ENCODE measurements at places on chromosomes 1 and 21. TPM values are rescaled to one million over a fixed set of nuclear protein-coding genes. Genes with fewer than 3 reads are reported as not detected.

The PLA2G2E gene
- not detected for total RNA-seq

The TRIM33 gene
- total RNA-seq, result 54.3 TPM

DNA sequence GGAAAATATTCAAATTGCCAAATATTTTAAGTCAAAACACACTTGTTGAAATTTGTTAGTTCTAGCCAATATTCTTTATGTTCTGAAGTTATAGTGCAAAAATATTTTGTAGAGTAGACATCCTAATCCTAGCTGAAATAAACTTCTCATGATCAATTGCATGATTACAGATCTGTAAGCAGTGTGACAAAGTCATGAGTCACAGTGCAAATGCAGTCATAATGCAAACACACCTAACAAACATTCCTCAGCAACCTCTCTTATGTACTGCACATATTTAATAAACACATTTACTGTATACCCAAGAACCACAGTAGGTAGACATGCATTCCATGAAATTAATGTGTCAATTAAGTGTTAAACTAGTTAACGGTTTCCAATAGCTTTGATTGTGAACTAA lies 1857.4 kb downstream of the NCAM2 start:
- no peak overlapping the region for H3K4me3 ChIP-seq
- H3K36me3 ChIP-seq, result no peaks in the 10 kb centered on the region
- no peak overlapping the region for H3K27ac ChIP-seq

DNA sequence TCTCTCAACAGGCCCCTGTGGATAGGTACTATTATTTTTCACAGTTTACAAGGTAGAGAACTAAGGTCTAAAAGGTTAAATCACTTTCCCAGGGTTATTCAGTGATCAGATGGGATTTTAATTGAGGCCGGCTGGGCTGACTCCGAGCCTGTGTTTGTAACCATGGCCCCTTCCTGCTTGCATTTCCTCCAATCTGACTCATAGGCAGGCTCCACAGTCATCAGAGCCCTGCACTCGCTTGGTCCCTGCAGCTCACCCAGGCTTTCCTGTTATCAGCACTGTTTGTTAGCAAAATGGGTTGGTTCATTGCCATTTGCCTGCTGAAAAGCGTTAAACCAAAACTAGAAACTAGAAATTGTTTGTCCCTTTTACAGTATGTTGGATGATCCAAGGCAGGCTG lies 41.4 kb upstream of the LMX1A start:
- H3K27me3 ChIP-seq, result peaks cover 4% of the 10 kb centered on the region
- H3K4me1 ChIP-seq, result peaks cover 12% of the 10 kb centered on the region
- no peak overlapping the region for H3K27ac ChIP-seq
- DNase-seq, result no peak

- H3K36me3 ChIP-seq, result peaks cover 5% of the 10 kb centered on the region
- H3K4me3 ChIP-seq, result no peak overlapping the region
- no peaks in the 10 kb centered on the region for H3K27me3 ChIP-seq
- no peak for DNase-seq
These were observed 10.0 kb downstream of the ZNF672 start for GRCh38 chr1:248847956-248848561.

DNA sequence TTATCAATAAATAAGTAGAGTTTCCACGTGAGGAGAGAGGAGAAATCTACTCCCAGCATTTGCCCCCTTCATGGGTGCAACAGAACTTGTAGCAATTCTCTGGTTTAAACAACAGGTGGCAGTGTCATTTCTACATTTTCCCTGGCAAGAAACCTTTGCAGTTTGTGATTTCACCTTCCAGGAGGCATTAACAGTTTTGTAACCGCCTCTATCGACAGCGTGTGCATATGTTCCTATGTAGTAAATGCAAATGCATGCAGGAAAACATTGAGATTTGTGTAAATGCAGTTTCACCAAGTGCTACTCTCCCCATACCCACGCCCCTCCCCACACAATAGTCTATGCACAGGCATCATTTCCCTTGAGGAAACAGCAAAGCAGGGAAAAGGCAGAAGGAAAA lies 494.7 kb downstream of the SMYD3 start:
- H3K27ac ChIP-seq, result no peak overlapping the region
- H3K4me1 ChIP-seq, result peaks cover 11% of the 10 kb centered on the region
- no peaks in the 10 kb centered on the region for H3K27me3 ChIP-seq
- peak; percentile 9 for DNase-seq
- no peak overlapping the region for H3K4me3 ChIP-seq

Data from neural crest cell (in vitro differentiated cells).